ENCODE measurements at places on chromosomes 5 and 9.

GRCh38 chr5:128711216-128711615 is 173.2 kb upstream of the FBN2 start:
- DNase-seq = no peak

DNA sequence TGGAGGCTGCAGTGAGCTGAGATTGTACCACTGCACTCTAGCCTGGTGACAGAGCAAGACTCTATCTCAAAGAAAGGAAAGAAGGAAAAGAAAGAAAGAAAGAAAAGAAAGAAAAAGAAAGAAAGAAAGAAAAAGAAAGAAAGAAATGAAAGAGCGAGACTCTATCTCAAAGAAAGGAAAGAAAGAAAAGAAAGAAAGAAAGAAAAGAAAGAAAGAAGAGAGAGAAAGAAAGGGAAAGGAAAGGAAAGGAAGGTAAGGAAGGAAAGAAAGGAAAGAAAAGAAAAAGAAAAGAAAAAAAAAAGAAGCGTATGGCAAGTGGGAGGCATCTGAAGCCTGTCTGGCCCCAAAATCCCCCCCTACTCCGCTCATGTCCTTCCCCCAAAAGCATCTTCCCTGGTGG is 182.3 kb upstream of the MSX2 start:
- no peak for DNase-seq

DNA sequence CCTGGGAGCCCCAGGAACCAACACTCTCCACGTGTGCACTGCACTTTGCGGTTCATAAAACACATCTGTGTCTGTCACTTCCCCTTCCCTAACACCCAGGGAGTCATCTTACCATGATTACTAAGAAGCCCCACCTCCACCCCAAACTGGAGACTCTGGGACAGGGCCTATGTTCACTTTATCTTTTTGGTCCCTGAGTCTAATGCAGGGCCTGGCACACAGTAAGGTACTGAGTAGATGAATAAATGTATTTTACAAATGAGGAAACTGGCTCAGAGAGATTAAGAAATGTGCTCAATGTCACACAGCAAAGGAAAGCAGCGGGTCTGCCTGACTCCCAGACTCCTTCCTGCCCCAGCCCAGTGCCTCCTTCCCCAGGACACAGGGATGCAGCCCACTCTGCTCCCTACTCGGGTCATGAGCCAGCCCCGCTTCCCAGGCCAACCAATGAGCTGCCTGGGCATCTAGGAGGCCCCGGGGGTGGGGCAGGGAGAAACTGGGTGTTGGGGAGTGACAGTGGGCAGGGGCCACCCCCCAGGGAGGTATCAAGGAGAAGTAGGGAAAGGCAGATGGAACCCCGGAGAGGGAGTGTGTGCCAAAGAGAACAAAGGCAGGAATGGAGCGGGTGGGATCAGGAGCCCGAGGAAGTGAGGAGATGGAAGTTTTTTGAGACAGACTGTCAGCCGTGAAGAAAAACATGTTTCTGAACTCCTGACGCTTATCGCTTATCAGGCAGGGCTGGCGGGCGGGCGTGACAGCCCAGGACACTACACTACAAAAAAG is 30.5 kb downstream of the SHB start:
- no peak for DNase-seq

DNA sequence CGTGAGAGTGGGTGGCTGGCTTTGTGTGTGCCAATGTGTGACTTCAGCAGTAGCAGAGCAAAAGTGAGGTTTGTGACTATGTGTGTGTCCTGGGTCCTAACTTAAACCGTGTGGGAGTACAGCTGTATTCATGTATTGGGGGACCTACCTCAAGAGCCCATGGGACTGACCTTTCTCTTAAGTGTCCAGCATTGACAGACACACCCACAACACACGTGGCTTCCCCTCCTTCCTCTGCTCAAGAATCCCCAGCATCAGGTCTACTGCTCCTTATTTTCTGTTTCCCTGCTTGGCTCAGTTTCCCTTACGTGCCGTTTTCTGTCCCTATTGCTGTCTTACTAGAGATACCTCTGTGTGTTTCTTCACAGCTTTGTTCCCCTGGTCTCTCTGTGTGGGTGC is 616 bp downstream of the IL11RA start:
- no peak for DNase-seq

GRCh38 chr5:10264604-10265003 is 14.5 kb downstream of the CCT5 start:
- DNase-seq = no peak

GRCh38 chr9:121326130-121326838 is 43.8 kb downstream of the STOM start:
- no peak for DNase-seq

DNA sequence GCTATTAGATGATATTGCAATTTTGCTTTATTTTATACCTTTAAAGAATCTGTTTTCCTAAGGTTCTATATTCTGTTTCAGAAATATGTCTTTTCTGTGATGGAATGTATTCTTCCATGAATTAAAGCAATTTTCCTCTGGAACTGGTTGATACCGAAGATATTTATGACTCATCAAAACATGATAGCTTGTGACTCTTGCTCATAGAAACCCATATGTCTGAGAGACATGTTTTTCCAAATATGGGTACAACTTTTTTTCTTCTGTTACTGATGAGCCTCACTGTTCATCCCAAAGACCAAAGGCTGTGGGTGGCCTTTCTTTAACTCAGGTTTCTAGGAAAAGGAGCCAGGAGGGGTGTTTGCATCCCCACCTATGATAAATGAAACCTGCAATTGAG is 126.1 kb upstream of the PAPPA start:
- no peak for DNase-seq

All from stimulated activated CD8-positive, alpha-beta memory T cell treated with anti-CD3 and anti-CD28 coated beads, Interleukin-7, amount 100 ng/mL, for 24 hours (primary cell).